ENCODE measurements at places on chromosomes 3 and 15.

DNA sequence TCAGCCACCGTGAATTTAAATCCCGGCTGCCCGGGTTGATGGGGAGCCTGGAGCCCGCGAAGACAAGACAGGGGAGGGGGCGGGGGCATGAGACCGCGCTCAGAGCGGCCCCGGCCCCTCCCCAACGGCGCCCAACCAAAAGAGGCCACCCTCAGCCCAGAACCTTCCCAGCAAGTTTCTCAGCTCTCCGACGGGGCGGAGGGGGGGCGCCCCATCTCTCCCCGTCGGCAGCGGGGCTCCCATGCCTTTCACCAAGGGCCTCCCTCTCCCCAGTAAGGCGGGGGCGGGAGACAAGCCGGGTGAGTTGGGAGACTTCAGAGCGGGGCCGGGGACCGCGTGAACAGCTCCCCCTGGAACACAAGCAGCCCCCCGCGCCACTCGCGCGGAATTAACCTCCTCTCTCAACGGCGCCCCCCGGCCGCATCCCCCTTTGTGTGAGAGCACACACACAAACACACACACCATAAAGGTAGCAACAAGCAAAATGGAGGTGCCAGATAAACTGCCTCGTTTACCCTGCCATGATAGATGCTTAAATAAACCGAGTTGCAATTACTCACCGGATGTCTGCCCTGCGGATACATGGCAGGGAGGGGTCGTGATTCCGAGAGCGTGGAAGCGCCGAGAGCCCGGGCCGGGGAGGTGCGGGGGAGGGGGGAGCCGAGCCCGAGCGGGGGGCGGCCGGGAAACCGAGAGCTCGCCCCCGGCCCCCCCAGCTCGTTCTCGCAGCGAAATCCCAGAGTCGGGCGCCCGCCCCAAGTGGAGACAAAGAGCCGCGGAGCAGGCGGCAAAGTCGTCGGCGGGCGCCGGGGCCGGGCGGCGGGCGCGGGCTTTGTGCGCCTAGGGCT is 1.3 kb downstream of the TLE3 start:
- DNase-seq, result peak; percentile 46

- no peak for DNase-seq
Measured at GRCh38 chr3:13332158-13332557, 88.0 kb downstream of the NUP210 start.

DNA sequence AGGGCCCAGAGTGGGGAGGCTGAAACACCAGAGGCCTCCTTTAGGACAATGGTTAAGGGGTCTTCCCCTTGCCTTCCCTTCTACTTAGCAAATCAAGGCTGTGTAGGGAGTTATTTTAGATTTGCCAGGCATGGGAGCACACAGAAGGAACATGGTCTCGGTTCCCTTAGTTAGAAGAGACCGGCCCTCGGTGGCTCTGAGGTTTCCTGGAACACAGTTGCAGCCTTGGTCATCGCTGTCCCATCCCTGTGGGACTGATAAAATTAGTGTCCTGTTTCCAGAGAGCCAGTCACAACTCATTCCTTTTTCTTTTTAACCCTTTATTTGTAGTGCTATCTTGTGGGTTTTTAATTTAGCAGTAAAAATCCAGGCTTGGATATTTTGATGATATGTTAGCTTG is 81.4 kb downstream of the CRTC3 start:
- no peak for DNase-seq

DNA sequence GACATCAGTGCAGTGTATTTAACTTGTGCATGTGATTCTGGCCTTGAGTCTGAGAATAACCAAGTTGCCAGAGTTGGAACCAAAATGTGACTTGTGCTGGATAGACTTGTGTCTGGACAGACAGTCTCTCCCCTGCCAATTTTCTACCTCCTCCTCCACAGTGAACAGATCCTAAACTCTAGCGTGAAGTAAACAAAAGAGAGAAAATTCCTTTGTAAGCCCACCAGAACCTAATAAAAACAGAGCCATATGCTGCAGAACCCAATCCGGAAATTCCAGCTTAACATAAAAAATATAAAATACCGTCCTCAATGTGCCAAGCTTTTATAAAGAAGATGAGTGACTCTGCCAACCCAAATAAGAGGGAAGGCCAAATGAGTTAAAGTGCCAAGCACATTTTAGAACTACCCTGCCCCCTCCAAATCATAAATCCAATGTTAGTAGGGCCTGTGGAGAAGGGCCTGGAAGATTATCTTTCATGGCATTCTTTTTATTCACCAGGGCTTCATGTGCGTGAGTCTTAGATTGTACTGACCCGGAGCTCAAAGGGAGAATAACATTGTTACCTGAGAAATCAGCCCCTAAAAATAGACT is 344.6 kb upstream of the PROK2 start:
- no peak for DNase-seq

DNA sequence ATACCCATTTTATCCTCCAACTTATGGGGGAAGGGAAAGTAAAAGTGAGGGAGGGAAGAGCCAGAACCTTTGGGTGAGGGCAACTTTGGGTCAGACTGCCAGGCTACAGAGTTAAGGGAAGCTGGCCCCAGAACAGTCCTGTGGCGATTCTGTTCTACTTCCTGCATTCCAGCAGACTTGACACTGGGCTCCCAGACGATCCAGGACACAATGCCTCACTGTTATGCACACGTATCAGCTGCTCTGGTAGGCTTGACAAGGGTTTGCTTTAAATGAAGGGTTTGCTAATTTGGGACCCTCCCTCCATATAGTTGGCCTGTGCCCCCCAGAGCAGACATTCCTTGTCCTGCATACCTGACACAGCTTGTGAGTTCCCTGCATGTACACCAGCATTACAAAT is 10.7 kb downstream of the GORASP1 start:
- DNase-seq, result peak; percentile 16

- no peak for DNase-seq
Measured at GRCh38 chr3:149767720-149768119, 15.4 kb upstream of the COMMD2 start.

DNA sequence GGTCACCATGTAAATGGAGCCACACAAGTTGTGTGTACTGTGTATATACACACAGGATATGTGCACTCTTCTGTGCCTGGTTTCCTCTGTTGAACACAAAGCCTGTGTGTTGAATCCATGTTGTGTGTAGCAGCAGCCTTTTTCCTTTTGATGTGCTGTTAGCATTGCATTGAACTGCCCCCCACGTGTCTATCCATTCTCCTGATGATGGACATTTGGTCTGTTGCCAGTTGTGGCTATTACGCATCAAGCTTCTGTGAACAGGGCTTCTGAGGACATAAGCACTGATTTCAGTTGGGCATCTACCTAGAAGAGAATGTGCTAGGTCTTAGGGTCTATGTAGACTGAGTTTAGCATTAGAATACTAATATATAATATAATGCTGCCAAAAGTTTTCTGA is 77.4 kb downstream of the LSM3 start:
- DNase-seq, result peak; percentile 31

DNA sequence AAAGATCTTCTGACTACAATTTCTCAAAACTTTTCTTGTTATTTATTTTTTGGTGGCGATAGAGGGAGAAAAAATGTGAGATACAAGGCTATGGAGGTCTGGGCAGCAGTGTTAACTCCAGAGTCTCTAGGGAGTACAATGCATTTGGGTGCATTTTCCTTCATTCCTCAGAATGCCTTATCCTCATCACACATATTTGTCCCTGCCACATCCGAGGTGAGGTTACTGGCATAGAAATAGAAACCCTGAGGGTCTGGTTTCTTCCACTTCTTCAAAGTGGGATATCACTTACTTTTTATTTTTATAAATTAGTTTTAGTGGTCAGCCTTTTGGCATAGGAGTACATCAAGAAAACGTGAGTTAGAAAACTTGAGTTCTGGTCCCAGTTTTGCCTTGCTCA is 150.4 kb downstream of the TIGIT start:
- no peak for DNase-seq

DNA sequence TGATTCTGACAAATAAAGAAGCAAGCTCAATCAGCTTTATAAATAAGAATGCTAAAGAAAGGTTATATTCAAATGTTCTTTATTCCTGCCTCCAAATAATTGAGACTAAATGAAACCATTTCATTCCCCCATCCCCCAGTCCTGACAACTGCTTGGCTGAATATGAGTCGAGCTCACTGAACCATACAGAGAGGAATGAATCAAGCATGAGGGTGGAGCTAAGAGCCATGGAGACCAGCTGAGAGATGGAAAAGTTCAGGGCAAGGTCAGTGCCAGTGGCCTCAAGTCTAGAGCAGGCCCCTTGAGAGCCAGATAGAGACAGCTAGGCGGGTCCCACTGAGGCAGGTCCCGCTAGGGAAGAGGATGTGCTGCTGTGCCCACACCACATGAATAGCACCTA is 188.7 kb upstream of the EIF1B start:
- peak; percentile 9 for DNase-seq

GRCh38 chr3:81041331-81041730 is 720.1 kb downstream of the GBE1 start:
- DNase-seq, result no peak

GRCh38 chr15:51223771-51224229 is 114.6 kb downstream of the CYP19A1 start:
- DNase-seq, result peak; percentile 76

GRCh38 chr15:25690673-25691543 is 172.2 kb downstream of the ATP10A start:
- DNase-seq, result peak; percentile 75

DNA sequence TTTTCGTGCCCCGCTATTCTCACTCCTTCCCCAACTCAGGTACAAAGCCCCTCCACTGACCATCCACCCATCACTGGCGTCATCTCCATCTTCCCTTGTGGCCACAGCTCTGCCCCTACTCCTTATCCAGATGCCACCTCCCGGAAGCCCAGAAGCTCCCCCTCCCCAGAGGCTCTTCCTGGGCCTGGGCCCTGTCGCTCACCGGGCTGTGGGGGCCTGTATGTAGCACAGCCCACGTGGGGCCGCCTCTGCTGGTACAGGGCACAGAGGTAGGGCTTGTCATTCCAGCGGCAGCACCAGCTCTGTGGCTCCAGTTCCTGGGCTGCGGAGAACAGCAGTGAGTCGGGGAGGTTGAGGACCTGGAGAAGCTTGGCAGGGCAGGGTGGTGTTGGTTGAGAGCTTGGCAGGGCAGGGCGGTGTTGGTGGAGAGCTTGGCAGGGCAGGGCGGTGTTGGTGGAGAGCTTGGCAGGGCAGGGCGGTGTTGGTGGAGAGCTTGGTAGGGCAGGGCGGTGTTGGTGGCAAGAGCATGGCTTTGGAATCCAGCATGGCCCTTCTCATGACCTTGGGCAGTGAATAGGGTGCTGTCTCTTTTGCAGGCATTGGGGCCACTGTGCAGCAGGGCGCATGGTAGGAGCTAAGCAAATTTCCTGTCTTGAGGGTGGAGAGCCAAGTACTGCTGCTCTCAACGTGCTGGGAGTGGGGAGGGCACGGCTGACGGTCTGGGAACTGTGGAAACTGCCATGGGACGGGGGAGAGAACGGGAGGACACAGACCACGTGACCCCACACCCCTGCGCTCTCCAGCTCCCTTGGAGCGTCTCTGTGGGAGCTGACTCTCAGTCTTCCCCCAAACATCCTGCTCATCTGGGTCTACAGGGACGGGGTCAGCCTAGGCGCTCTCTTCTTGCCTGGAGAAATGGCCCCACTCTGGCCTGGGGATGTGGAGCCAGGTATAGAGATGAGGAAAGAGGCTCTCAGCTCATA is 43.4 kb downstream of the MUC20 start:
- no peak for DNase-seq

DNA sequence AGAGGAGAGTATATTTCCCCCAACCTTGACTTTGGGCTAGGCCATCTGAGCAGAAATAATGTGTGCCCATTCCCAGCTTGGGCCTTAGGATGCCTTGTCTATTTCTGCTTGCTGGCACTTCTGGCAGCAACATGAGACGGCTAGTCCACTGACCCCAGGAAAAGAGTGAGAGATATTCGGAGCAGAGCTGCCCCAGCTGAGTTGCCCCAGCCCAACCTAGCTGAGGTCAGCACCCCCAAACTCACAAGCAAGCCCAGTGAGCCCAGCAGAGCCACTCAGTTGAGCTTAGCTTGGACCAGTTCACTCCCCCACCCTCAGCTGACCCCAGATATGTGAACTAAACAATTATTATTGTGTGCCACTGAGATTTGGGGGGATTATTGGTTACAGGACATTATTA is 20.2 kb downstream of the ITGA11 start:
- no peak for DNase-seq

DNA sequence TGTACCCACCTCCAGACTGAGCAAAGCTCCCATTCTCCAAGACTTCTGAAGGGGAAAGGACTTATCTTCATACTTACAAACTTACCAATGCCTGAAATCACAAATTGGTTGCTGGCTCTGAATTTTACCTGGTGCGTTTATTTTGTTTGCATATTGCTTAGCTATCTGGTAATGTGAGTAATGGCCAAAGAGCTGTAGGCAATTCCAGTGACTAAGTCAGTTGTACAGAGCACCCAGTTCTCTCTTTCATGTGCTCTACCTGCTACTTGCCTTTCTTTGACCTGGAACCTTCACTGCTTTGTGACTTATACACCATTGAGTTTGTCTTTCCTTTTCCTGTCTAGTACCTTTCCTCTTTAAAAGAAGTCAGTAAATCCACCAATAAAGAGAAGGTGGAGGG is 755.9 kb upstream of the LMCD1 start:
- no peak for DNase-seq

DNA sequence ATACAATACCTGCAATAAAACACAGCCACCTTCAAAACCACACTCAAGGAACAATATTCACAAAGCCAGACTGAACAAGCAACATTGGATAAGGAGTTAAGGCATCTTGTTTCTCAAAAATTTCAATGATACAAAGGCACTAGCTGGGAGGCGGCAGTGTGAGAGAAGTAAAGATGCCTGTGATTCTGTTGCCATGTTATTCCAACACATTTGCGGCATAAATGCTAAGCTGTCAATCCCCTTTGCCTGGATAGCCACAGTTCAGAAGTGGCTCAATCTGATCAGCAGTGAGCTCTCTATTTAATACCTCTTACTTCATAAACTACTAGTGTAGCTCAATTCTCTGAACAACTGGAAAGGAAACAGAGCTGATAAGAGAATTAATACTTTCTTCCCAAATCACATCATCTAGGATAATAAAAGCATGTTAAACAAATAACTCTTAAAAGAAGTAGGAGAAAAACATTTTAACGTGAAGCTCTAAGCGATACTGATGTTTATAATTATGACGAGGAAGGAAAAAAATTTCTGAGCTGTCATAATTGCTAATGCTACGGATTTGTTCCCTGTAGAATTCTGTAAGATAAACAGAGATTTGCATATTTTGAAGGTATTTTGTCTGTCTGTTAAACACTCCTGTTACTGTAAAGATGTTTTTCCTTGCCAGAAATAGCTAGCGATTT is 358.4 kb downstream of the FOXP1 start:
- DNase-seq, result no peak

GRCh38 chr3:143167969-143168854 is 48.6 kb downstream of the CHST2 start:
- DNase-seq, result no peak

- DNase-seq, result no peak
Measured at GRCh38 chr3:100270215-100270583, 9.4 kb downstream of the TBC1D23 start.

- no peak for DNase-seq
Measured at GRCh38 chr3:129425213-129425612, 3.2 kb downstream of the EFCAB12 start.

GRCh38 chr15:37973856-37974255 is 39.4 kb downstream of the TMCO5A start:
- DNase-seq, result no peak

All from SW480 (cell line).